Activated CD8-positive, alpha-beta T cell treated with anti-CD3 and anti-CD28 coated beads for 36 hours (primary cell): ENCODE measurements at places on chromosomes 13 and 19. TPM values are rescaled to one million over a fixed set of nuclear protein-coding genes. Genes with fewer than 3 reads are reported as not detected.

KCNJ14 gene
- total RNA-seq = 1.3 TPM

DNA sequence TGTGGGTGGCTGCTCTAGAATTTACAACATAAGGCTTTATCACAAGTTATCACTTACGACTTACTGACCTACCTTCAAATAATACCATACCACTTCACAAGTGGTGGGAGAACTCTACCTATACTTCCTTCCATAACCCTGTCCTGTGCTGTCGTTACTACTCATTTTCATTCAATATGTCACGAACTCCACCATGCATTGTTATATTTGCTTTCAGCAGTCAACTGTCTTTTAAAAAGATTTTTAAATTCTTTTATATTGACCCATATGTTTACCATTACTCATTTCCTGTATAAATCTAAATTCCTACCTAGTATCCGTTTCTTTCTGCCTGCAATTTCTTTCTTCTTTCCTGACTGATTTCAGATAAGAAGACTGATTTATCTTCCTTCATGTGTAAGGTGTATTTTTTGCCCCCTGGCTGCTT is 200.0 kb downstream of the KLF12 start:
- peaks cover 15% of the 10 kb centered on the region for H3K36me3 ChIP-seq
- H3K4me1 ChIP-seq = peaks cover 66% of the 10 kb centered on the region
- DNase-seq = no peak
- peak overlapping the region; percentile 65 for H3K27ac ChIP-seq
- H3K27me3 ChIP-seq = no peaks in the 10 kb centered on the region
- H3K4me3 ChIP-seq = no peak overlapping the region

NLRP11 gene
- 0.14 TPM for total RNA-seq

PLA2G4C gene
- total RNA-seq = 6.8 TPM

DNA sequence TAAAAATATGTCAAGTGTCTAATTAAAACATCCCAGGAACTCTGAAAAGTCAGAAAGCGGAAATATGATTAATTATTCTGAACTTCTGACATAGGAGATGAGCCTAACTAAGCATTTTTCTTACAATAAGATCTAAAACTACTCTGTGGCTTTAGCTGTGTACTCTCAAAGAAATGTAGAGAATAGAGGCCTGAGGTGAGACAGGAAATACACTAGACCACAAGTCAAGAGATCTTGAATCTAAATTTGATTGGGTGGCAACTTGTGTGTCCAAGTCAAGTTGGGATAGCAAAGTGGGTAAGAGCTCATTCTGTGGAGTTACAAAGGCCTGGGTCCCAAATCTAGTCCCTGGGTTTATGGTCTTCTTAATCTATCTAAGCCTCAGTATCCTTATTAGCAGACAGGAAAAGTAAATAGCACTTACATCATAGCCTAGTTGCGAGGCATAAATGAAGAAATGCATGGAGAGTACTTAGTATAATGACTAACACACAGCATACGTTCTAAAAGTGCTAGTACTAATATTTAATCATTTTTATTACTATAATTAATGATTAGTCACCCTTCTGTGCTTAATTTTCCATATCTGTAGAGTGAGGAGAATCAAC is 9.4 kb upstream of the LRRC63 start:
- H3K36me3 ChIP-seq = no peaks in the 10 kb centered on the region
- peaks cover 47% of the 10 kb centered on the region for H3K4me1 ChIP-seq
- DNase-seq = no peak
- no peak overlapping the region for H3K4me3 ChIP-seq
- no peaks in the 10 kb centered on the region for H3K27me3 ChIP-seq

DNA sequence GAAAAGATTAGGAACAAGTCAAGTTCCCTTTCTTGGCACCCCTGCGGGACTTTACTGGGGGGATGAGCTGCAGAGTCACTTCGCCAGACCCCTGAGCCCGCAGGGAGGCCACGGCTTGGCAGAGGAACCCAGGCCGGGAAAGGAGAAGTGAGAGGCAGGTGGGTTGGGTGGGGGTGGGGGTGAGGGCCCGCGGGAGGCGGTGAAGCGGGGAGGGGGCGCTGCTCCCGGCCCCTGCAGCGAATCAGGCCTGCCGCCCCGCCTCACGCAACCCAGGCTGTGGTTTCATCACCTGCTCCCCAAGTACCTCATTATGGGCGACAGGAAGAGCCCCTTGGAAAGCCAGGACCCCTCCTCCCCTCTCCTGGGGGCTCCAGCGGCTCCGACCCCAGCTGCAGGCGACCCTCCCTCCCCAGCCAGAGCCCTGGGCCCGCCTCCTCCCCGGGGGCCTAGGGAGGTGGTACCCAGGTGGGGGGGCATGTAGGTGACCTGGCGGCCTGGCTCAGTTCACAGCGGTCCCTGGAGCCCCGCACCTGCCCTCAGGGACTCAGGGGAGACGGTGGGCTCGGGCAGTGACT is 9.5 kb downstream of the MEF2B start:
- H3K4me1 ChIP-seq = peaks cover 7% of the 10 kb centered on the region
- no peak for DNase-seq
- no peak overlapping the region for H3K4me3 ChIP-seq
- no peak overlapping the region for H3K27ac ChIP-seq

- no peak overlapping the region for H3K27ac ChIP-seq
- peaks cover 7% of the 10 kb centered on the region for H3K4me1 ChIP-seq
- peak; percentile 88 for DNase-seq
- no peaks in the 10 kb centered on the region for H3K27me3 ChIP-seq
- peak overlapping the region; percentile 35 for H3K4me3 ChIP-seq
Observed at GRCh38 chr19:12872941-12873890, 8.0 kb downstream of the DNASE2 start.

CEACAM8 gene
- total RNA-seq = not detected

PTH2 gene
- not detected for total RNA-seq

DNA sequence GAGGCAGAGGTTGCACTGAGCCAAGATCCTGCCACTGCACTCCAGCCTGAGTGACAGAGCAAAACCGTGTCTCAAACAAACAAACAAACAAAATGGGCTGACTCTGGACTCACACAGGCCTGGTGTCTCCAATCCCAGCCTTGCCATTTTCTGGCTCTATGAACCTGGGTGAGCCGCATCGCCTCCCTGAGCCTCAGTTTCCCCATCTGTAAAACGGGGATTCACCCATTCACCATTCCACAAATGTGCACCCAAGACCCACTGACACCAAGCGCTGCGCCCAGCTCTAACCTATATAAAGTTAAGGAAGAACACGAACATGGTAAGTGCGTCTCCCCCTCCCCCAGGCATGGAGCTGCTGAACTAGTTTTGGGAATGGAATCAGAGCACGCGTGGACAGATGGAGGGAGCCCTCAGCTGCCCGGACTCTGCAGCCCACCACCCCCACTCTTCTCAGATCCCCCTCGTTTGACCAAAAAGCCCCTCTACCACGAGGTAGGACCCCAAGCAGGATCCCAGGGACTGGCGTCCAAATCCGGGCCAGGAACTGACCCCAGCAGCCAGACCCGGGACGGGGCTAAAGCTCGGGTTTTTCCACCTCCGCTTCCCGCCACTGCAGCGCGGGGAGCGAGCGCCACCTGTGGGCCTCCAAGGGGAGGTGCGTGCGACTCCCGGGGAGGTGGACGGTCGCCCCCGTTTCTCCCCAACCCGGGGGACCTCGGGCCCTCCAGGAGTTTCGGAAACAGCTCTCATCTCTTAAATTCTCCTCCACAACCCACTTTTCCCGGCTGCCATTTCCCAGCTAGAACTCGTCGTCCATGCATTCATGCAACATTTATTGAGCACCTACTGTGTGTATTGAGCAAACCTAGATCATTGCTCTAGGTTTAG is 33.0 kb upstream of the ADGRE5 start:
- H3K4me1 ChIP-seq = peaks cover 12% of the 10 kb centered on the region
- H3K4me3 ChIP-seq = peak overlapping the region; percentile 14
- no peak overlapping the region for H3K27ac ChIP-seq
- H3K36me3 ChIP-seq = no peaks in the 10 kb centered on the region

GAPDHS gene
- not detected for total RNA-seq

METTL21C gene
- not detected for total RNA-seq

GRCh38 chr19:55406091-55406825 is 1.3 kb downstream of the UBE2S start:
- peaks cover 56% of the 10 kb centered on the region for H3K36me3 ChIP-seq
- H3K27ac ChIP-seq = peak overlapping the region; percentile 83
- peaks cover 26% of the 10 kb centered on the region for H3K4me1 ChIP-seq
- no peak for DNase-seq

DNA sequence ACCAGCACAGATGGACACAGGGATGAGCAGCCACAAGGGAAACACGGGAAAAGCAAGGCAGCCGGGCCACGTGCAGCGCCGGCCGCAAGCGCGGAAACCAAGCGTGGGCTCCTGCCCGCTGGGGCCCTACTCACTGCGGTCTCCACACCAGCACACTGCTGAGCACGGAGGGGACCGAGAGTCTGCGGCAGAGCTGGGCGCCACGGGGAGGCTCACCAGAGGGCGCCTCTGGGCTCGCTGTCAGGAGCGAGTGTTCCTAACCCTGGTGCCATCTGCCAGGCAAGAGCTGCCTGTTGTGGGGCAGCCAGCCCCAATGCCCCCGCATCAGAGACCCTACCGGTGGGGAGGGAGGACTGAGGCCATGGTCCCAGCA is 26.5 kb downstream of the MPND start:
- peak overlapping the region; percentile 89 for H3K27ac ChIP-seq
- peaks cover 42% of the 10 kb centered on the region for H3K4me1 ChIP-seq
- no peaks in the 10 kb centered on the region for H3K27me3 ChIP-seq
- peak overlapping the region; percentile 60 for H3K4me3 ChIP-seq
- peaks cover 14% of the 10 kb centered on the region for H3K36me3 ChIP-seq

FXYD5 gene
- 225 TPM for total RNA-seq

MCOLN1 gene
- total RNA-seq = 9.2 TPM

EMC10 gene
- total RNA-seq = 31.2 TPM

GRCh38 chr13:113094410-113094800 is 11.2 kb upstream of the F7 start:
- no peaks in the 10 kb centered on the region for H3K36me3 ChIP-seq
- H3K27ac ChIP-seq = no peak overlapping the region
- no peak for DNase-seq

DNA sequence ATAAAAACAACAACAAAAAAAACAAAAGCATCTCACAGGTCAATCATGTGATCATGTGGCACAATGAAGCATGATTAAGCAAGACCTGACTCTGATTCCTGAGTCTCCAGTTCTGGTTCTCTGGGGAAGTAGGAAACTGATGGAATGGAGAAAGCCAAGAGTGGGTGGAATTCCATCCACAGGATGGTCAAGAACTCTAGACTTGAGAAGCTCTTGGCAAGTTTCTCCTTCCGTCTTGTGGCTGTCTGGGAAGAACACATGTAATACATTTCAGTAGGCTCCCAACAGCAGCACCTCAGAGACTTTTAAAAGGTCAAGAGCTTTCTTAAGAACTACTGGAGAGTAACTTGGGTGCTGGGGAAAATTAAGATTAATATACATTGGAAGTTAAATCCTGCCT is 78.6 kb upstream of the TSHZ3 start:
- H3K4me3 ChIP-seq = no peak overlapping the region
- H3K27me3 ChIP-seq = peaks cover 6% of the 10 kb centered on the region
- no peak for DNase-seq
- H3K4me1 ChIP-seq = no peaks in the 10 kb centered on the region

SLC7A10 gene
- not detected for total RNA-seq

- peak overlapping the region; percentile 90 for H3K4me3 ChIP-seq
- H3K27me3 ChIP-seq = no peaks in the 10 kb centered on the region
- DNase-seq = peak; percentile 2
- peaks cover 19% of the 10 kb centered on the region for H3K4me1 ChIP-seq
- H3K36me3 ChIP-seq = peaks cover 32% of the 10 kb centered on the region
Observed at GRCh38 chr19:52786078-52786463, 520 bp downstream of the ZNF600 start.

- H3K27ac ChIP-seq = no peak overlapping the region
- H3K4me3 ChIP-seq = no peak overlapping the region
- peaks cover 14% of the 10 kb centered on the region for H3K27me3 ChIP-seq
- DNase-seq = no peak
- H3K36me3 ChIP-seq = peaks cover 1% of the 10 kb centered on the region
Observed at GRCh38 chr19:39709026-39709872, 5.0 kb downstream of the LGALS14 start.

AMER2 gene
- total RNA-seq = not detected

GRCh38 chr13:113895436-113895835 is 31.6 kb upstream of the GAS6 start:
- no peak for DNase-seq
- H3K4me3 ChIP-seq = no peak overlapping the region
- no peak overlapping the region for H3K27ac ChIP-seq
- H3K27me3 ChIP-seq = peaks cover 10% of the 10 kb centered on the region
- H3K36me3 ChIP-seq = no peaks in the 10 kb centered on the region
- H3K4me1 ChIP-seq = no peaks in the 10 kb centered on the region

KPNA3 gene
- total RNA-seq = 60.6 TPM

DNA sequence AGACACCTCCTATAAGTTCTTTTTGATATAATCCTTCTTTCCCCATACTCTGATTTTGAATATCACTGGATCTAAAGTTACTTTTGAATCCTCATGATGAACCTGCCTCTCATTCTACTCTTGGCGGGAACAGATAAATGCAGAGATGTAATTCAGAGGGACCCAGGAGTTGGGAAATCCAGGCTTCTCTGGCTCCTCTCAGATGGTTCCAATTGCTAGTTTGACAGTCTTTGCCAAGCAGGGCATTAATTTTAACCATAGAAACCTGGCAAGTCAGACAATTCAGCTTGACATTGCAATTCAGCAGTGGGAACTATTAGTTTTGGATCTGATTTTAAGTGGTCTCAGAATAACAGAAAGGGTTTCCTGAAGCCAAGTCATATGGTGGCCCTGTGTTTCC is 67.3 kb upstream of the KLF12 start:
- H3K4me3 ChIP-seq = no peak overlapping the region
- no peak overlapping the region for H3K27ac ChIP-seq
- H3K36me3 ChIP-seq = no peaks in the 10 kb centered on the region
- DNase-seq = no peak
- no peaks in the 10 kb centered on the region for H3K4me1 ChIP-seq

- no peak for DNase-seq
- no peaks in the 10 kb centered on the region for H3K27me3 ChIP-seq
- no peak overlapping the region for H3K27ac ChIP-seq
- H3K4me1 ChIP-seq = no peaks in the 10 kb centered on the region
- H3K36me3 ChIP-seq = no peaks in the 10 kb centered on the region
- no peak overlapping the region for H3K4me3 ChIP-seq
Observed at GRCh38 chr13:104847922-104848321, 1687.5 kb downstream of the EFNB2 start.

- no peaks in the 10 kb centered on the region for H3K27me3 ChIP-seq
- no peak overlapping the region for H3K27ac ChIP-seq
- H3K4me1 ChIP-seq = no peaks in the 10 kb centered on the region
- no peaks in the 10 kb centered on the region for H3K36me3 ChIP-seq
- DNase-seq = no peak
Observed at GRCh38 chr19:22882797-22883196, 50.7 kb downstream of the ZNF723 start.

GRCh38 chr19:5288347-5288739 is 52.3 kb downstream of the PTPRS start:
- no peak for DNase-seq
- H3K27ac ChIP-seq = no peak overlapping the region
- peaks cover 14% of the 10 kb centered on the region for H3K4me1 ChIP-seq
- H3K4me3 ChIP-seq = no peak overlapping the region
- H3K36me3 ChIP-seq = peaks cover 2% of the 10 kb centered on the region

YIPF2 gene
- 24.4 TPM for total RNA-seq
